ENCODE measurements at places on chromosomes 13 and 19.

DNA sequence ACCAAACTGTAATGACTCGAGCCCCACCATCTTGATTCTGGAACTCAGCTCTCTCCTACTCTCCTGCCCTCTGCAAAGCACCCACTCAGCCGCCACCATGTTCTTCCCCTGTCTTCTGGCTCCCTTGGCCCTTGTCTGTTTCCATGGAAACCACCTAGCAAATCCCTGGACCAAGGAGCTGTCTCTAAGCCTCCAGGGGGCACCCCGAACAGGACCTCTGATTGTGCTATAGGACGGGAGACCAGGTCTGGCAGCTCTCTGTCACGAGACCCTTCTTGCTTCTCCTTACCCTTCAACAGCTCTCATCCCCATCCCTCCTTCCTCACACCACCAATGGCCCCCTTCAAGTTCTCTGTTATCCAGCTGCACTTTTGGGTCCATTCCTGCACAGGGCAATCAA, 277.7 kb upstream of the ZNF507 start:
- DNase-seq, result no peak

- DNase-seq, result no peak
Observed at GRCh38 chr13:36447501-36447900, 15.2 kb downstream of the CCNA1 start.

DNA sequence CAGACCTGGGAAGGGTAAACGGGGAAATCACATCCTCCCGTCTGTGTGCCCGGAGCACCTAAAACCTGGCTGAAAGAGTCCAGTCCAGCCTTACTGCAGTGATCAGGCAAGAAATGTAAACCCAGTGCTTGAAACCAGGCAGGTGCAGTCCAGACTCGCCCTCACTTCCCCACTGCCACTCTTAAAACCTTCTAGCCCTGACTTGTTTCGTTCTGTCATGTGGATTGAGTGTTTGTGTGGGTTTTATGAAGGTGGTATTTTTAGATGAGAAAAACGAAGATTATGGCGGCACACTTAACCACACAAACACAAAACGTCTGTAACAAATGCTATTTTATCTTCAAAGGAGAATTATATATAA, 839 bp upstream of the CKAP2 start:
- no peak for DNase-seq

DNA sequence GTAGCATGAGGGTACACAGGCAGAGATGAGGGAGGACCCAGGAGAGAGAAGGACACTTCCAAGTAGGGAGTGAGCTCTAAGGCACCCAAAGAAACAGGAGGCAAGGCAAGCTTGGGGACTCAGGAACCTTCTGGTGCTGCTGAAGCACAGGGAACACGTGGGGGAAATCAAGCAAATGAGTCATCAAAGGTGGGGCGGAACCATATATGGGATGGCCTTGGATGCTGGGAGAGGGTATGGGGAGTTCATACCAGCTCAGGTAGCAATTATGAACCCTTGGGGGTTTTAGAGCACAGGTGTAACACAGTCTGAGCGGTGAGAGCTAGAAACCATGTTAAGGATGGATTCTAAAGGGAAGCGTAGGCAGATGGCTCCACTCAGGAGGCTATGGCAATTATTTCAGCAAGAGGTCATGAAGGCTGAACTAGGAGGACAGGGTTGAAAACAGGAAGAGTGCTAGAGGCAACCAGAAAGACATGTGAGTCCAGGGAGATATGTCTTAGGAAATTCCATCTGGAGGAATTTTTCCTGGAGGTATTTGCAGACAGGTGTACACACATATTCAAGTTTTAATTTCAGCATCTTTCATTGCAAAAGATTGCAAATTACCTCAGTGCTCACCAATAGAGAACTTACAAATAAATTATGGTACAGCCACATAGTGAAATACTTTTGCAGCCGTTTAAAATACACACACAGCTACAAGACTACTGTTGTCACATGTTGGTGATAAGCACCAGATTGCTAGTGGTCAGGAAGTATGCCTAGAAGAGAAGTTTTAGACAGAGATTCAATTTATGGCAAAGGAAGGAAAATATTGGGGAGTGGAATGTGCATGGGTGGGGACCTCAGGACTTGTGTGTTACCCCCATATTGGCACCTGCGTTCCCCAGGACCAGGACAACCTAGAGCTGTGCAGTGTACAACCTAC, 77.0 kb downstream of the STARD13 start:
- no peak for DNase-seq

DNA sequence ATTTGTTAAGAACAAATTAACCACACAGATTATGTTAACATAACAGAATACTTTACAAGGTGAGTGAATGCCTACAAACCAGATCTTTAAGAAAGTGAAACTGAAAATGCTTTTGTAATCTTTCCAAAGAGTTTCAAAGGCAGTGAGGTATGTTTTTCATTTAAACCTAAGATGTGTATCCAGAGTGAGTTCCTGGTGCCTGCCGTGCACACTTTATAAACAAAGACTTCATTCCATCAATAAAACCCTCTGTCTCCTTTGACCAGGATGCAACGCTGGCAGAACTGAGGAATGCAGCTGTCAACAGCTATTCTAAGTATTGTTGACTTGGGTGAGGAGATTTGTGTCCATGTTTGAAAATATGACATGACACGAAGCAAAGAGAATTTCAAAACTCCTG, 344.6 kb downstream of the DNAJC15 start:
- no peak for DNase-seq
